ENCODE measurements at places on chromosomes 13 and 19.

GRCh38 chr19:16372065-16372915 is 47.7 kb downstream of the KLF2 start:
- no peak for DNase-seq

DNA sequence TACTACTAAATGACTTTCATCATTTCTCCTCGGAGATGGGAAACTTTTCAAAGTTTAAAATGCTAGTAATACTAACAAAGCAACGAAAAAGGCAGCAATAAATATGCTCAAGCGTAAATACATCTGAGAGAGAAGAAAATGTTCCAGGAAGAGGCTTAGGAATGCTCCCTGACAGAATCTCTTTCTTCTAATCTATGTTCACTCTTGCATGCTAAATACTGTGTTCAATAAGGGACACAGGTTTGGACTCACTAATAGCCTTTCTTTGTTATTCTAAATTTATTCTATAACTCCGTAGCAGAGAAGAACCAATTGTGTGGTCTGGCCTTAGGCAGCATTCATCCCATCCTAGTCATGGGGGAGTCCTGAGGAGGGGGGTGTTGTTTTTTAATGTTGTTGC is 823.0 kb downstream of the PCDH9 start:
- DNase-seq, result no peak

- no peak for DNase-seq
Observed at GRCh38 chr13:55000844-55001243, 1972.2 kb downstream of the OLFM4 start.

- DNase-seq, result no peak
Observed at GRCh38 chr19:55667511-55667910, 7.5 kb upstream of the EPN1 start.

GRCh38 chr13:26604784-26605545 is 47.5 kb downstream of the WASF3 start:
- no peak for DNase-seq

DNA sequence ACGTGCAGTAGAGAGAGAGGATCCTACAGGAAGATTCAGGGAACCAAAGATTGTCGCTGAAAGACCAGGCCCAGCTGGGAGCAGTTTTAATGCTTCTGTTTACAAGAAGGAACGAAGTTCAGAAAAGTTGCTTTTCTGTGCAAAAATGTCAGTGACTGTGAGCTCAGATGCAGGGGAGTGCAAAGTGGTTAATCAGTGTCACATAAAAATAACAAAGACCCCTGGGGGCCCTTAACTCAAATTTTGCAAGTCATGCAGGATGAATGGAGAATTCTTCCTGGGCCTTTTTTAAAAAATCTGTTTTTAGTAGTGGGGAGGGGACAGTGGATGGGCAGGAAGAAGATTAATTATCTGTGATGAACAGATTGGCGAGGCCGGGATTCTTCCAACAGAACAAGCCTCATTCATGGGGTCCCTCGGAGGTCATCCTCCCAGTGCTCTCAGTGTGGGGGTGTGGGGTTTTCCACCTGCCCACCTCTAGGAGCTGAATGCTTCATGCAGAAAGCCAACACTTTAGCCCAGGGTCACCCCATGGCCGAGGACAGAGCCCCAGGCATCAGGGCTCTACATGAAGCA is 167.2 kb downstream of the UQCRFS1 start:
- DNase-seq, result no peak

DNA sequence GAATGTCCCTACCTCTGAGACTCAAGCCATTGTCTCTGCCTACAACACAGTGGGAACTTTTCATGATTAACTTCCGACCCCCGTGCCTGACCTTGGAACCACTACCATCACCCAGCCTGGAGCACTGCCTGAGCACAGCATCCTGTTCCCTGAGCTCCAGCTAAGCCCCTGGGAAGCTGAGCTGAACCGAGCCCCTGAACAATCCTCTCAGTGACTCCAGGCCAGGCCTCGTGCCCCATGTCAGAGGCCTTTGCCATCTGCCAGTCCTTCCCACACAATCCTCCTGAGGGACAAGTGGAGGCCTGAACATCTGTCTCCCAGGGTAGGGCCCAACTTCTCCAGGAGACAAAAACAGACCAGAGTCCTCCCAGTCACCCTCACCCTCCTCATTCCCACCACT is 17.5 kb downstream of the CEACAM3 start:
- DNase-seq, result no peak

- no peak for DNase-seq
Observed at GRCh38 chr13:96696389-96696900, 297.8 kb downstream of the OXGR1 start.

- DNase-seq, result no peak
Observed at GRCh38 chr13:49681842-49682435, 9.3 kb downstream of the EBPL start.

DNA sequence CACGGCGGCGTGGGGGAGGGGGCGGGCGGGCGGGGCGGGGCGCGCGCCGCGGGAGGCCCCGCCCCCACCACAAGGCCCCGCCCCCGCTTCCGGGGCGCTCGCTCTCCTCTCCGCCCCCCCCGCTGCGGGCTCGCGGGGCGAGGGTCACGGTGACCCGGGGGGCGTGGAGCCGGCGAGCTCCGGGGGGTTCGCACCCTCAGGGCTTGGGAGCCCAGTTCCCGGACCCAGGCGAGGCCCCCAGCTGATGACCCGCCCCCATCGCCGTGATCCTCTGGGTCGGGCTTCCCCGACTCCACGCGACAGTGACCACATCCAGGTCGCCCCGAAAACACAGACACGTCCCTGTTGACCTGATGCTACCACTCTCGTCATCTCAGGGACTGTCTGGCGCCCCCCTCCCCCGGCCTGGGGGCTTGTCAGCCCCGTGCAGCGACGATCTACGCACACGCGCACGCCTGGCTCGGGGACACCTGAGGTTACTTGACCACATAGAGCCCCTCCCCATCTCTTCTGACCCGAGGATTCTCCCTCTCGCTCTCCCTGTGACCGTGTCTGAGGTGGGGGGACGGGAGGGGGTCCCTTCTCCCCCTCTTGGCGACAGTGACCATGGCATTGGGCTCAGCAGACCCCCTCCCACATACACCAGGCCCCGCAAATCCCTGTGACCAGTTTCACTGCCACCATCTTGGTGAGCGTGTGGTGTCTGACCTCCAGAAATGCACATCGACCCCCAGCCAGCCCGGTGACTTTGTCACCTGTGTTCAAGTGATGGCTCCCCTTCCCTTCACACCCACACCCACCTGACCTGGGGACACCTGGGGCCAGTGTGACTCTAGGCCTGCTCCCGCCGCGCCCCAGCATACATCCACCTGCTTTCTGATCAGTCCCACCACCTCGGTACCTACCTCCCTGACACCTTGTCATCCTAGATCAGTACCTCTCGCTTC is 670 bp downstream of the MAP2K7 start:
- DNase-seq, result peak; percentile 68

GRCh38 chr13:98535501-98536354 is 41.2 kb downstream of the STK24 start:
- no peak for DNase-seq

- DNase-seq, result peak; percentile 75
Observed at GRCh38 chr19:43624933-43625332, 5.5 kb upstream of the ZNF428 start.

DNA sequence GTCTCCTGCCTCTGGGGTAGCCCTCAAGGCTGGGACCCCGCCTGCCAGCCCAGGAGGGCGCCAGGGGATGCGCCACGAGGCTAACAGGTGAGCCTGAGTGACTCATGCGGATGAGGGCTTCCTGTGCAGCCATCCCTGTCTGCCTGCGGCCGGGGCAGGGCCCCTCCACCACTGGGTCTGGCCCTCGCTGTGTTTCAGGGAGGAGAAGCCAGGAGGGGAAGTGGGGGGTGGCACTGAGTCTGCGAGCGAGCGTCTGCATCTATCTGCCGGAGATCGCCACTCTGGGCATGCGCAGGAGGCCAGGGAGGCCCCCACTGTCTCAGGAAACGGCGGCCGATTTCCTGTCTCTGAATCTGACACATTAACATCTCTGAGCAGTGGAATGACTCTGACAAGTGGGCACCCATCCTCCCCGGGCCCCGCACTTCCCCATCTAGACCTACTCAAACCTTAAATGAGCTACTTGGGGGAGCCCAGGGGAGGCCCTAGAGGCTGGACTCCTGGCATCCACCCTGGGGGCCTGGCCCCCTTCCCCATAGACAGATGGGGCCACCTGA is 19.7 kb downstream of the RFX1 start:
- DNase-seq, result peak; percentile 98

- DNase-seq, result no peak
Observed at GRCh38 chr13:98370806-98371515, 193.9 kb upstream of the RNF113B start.

DNA sequence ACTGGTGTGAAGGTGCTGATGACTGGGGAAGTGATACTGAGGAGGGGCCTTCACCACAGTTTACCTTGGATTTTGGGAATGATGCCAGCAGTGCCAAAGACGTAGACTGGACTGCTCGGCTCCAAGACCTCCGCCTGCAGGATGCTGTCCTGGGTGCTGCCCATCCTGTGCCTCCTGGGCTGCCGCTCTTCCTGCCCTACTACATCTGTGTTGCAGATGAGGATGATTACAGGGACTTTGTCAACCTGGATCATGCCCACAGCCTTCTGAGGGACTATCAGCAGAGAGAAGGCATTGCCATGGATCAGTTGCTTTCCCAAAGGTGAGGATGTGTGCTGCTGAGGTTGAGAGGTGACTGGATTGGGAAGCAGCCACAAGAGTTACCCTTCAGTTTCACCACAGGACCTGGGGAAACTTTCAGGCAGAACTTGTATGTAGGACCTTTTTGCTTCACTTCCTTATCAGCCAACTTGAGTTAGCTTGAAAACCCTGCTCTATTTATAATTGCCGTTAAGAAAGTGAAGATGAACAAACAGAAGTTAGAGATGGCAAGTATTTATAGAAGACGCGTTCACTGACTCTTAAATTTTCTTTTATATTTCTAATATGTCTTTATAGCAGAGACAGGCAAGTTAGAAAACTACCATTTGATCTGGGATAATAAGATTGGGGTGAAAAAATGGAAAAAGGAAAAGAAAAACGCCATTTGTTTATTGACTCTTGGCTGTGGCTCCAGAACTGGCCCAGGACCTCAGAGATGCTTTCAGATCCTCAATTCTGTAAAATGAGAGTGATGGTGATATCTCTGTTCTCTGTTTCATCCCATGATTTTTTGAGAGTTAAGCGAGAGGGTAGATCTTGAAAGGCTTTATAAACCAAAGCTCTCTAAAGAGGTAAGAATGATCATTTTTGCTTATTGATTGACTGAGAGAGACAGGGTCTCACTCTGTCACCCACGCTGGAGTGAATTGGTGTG is 5.3 kb downstream of the PDCD2L start:
- DNase-seq, result no peak

- no peak for DNase-seq
Observed at GRCh38 chr13:71751073-71751472, 115.9 kb downstream of the DACH1 start.

DNA sequence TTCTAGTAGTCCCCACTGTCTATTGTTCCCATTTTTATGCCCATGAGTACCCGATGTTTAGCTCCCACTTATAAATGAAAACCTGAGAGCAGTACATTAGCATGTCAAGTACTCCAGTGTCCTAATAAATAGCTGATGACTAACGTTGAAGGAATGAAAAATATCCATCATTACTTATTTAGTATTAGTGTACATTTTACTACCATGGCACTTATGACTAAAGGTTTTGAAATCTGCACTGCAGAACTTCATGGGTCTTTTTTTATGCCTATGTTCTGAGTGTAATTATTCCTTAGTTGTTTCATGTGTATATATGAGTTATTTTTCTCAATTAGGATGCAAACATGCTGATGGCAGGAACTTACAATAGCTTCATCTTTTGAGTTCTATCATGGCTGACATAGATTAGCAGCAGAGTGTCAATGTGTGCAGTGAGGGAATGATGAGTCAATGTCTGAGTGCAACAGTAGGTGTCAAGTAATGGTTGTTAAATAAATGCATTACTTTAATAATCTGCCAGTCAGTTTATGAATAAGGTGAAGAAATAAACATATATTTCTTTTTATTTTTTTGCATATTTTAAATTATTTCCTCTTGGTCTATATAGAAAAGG is 188.4 kb downstream of the ITGBL1 start:
- no peak for DNase-seq

- DNase-seq, result peak; percentile 47
Observed at GRCh38 chr19:16143399-16144215, at the start of gene HSH2D. Gene HSH2D, plus strand, starts transcription at chr19:16143685. Its CDS starts 5,066 bp downstream, at chr19:16148751.

DNA sequence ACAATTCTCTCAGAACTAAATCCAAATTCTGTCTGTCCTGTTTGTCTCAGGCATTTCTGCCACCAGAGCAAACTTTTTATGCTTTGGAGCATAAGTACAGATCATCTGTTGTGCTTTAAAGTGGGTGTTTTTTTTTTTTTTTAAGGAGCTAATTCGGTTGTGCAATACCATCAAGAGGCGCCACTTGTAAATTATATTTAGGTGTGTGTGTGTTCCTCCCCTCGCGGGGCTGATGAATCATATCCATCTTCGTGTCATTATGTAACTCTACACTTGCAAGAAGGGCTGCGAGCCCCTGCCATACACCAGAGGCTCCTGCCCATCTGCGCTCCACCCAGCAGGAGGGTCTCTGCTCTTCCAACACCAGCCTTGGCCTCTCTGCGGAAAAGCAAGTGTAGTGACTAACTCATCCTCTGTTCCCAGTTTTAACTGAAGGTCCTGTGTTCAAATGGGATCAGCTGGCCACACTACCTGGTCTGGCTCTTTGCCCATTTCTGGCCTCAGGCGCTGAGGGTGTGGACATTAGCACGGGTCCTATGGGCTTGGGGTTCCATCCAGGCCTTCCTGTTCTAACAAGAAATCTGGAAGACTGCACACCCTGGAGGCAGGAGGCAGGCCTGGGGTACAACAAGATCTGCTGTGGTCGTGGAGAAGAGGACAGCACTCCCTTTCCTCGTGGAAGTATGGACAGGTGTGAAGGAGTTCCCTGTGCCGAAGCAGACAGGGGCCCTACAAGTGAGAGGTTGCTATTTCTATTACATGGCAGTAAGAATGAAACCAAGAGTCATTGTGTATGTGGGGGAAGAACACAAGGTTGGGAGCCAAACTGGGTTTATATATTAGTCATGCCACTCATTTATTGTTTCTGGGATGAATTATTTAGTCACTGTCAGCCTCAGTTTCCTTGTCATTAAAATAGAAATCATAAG is 96.1 kb upstream of the MBNL2 start:
- no peak for DNase-seq

- DNase-seq, result no peak
Observed at GRCh38 chr13:80040981-80041317, 300.0 kb downstream of the SPRY2 start.

DNA sequence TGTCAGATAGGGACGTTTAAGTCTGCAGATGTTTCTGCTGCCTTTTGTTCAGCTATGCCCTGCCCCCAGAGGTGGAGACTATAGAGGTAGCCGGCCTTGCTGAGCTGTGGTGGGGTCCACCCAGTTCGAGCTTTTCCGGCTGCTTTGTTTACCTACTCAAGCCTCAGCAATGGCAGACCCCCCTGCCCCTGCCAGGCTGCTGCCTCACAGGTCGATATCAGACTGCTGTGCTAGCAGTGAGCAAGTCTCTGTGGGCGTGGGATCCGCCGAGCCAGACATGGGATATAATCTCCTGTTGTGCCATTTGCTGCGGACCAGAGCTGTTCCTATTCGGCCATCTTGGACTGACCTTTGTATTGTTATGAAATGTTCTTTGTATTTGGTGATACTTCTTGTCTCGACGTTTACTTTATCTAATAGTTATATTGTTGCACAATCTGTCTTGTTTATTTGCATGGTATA is 46.3 kb downstream of the NBEA start:
- DNase-seq, result no peak

All from T-helper 1 cell (primary cell).